Activated T-cell treated with anti-CD3 and anti-CD28 coated beads, Interleukin-2, amount 50 U/mL, for 48 hours (primary cell): ENCODE measurements at places on chromosomes 2 and 18.
A peak's percentile ranks its signal among the peaks of the same experiment; 100 is the strongest.

GRCh38 chr2:216312441-216312840 is 59.8 kb downstream of the MARCHF4 start:
- no peak for DNase-seq

GRCh38 chr2:71736091-71736861 is 282.9 kb downstream of the DYSF start:
- no peak for DNase-seq

DNA sequence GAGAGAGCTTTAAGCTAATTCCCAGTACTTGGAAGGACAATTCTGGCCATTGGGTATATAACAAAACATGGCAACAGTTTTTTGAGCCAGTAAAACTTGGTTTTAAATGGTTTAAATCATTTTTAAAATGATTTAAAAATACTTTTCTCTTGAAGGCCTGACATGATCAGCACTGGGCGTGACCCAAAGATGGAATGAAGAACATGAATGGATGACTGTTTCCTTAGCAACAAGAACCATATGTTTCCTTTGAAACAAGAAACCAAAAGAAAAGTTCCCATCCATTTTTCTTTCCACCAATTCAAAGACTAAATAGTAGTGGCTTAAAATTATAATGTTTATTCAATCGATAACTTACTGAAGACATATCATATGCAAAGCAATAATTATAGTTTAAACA is 348.3 kb upstream of the FIGN start:
- no peak for DNase-seq

DNA sequence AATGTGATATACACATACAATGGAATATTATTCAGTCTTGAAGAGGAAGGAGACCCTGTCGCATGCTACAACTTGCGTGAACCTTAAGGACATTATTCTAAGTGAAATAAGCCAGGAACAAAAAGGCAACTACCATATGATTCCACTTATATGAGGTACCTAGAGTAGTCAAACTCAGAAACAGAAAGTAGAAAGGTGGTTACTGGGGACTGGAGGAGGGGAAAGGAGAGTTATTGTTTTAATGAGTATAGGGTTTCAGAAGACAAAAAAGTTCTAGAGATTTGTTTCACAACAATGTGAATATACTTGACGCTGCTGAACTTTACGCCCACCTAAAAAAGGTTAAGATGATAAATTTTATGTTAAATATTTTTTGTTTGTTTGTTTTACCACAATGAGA is 47.0 kb downstream of the CXCR4 start:
- DNase-seq, result no peak

DNA sequence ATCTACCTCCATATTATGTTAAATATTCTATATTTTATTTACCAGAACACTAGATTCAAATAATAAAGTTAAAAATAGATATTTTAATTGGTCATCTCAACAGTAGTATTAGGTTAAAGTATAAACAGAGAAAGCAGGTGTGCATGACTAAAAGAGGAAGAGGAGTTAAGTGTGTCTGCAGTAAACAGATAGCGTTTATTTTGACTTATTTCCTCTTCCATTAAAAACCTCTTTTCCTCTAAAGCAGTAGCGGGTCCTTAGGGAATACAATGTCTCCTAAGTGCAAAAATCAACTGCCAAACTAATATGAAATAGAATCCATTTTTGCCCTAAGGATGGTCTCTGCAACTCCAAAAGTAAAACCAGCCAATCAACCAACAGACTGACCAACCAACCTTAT is 27.7 kb downstream of the EIF2AK3 start:
- DNase-seq, result no peak

GRCh38 chr2:74110537-74110936 is 37.2 kb downstream of the BOLA3 start:
- DNase-seq, result no peak

DNA sequence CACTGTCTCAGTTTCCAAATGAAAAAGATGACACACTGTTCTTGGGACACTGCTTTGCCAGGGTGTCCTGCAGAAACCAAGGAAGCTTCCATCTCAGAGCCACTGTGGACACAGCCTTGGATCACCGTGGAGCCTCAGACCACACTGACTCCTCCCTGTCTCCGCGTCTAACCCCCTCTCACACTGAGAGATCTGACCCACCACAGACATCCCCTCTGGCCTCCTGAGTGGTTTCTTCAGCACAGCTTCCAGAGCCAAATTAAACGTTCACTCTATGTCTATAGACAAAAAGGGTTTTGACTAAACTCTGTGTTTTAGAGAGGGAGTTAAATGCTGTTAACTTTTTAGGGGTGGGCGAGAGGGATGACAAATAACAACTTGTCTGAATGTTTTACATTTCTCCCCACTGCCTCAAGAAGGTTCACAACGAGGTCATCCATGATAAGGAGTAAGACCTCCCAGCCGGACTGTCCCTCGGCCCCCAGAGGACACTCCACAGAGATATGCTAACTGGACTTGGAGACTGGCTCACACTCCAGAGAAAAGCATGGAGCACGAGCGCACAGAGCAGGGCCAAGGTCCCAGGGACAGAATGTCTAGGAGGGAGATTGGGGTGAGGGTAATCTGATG is 113.4 kb upstream of the PKDCC start:
- no peak for DNase-seq

DNA sequence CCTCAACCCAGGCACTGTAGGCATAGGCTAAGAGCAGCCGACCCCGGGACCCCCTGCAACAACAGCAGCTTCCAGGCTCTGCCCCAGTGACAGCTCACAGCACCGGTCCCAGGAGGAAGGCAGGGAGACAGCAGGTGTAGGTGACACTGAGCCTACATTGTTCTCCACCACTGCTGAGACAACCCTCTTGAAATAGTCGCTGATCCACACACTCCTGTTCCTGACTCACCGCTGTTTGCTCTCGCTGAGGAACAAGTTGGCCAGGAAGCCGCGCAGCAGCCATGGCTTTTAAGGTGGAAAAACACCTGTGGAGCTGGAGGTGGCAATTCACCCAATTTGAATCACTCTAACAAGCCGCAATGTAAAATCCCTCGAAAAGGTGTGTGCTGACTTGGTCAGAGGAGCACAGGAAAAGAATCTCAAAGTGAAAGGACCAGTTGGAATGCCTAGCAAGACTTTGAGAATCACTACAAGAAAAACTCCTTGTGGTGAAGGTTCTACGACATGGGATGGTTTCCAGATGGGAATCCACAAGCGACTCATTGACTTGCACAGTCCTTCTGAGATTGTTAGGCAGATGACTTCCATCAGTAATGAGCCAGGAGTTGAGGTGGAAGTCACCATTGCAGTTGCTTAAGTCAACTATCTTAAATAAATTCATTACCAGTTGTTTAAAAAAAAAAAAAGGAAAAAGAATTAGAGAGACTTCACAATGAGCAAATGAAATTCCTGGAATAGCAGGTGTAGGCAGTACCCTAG is 167.5 kb downstream of the ARL4C start:
- DNase-seq, result no peak

DNA sequence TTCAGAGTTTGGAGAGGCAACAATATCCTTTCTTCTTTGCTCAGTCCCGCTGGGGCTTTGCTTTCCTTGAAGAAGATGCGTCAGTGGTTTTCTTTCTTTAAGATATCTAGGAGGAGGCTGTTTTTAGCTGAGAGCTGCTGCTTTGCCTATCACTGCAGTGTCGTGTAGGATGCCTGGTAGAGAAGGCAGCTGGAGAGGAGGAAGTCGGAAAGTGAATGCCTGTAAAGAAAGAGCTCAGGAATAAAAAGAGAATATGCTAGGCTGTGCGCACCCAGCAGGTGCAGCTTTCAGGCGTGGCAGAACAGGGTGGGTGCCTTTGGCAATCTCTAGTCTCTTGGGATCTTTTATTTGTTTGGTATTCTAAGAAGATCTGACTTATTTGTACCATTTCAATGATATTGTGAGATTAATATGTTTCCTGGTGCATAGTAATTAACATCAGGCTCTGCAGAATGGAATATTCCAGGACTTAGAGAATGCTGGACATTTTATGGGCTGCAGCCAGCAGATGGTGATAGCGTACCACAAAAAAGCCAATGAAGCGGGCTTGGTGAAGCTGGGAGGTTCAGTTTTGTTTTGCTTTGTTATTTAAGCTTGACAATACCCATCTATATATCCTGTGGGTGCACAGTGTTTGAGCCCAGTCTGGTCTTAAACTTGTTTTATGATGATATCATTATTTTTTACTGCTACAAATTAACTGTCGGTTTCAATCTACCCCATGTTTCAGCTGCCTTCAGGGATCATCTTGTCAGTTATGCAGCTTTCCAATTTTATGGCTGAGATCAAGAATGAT is 34.9 kb downstream of the CAVIN2 start:
- DNase-seq, result peak; percentile 53

DNA sequence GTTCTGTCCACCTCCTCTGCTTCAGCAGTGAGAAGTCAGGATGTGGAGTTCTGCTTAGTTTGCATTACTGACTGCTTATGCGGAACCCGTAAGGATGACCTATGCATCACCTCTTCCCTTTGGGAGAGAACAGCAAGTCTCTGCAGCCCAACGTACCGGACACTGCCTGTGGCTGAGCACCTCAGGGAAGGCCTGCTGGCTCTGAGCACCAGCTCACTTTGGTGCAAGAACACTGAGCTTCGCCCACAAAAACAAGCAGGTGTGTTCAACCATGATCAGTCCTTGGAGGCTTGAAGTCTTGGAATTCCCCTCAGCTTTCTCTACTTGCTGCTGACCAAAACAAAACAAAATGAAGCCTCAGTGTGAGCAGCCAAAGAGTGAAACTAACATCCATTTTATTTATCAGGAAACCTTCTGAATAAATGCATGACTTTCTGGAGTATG is 52.7 kb upstream of the NCK2 start:
- no peak for DNase-seq

- DNase-seq, result no peak
Measured at GRCh38 chr18:39186008-39186407, 1620.4 kb upstream of the CELF4 start.

- DNase-seq, result no peak
Measured at GRCh38 chr18:35508746-35509338, 11.1 kb upstream of the INO80C start.

DNA sequence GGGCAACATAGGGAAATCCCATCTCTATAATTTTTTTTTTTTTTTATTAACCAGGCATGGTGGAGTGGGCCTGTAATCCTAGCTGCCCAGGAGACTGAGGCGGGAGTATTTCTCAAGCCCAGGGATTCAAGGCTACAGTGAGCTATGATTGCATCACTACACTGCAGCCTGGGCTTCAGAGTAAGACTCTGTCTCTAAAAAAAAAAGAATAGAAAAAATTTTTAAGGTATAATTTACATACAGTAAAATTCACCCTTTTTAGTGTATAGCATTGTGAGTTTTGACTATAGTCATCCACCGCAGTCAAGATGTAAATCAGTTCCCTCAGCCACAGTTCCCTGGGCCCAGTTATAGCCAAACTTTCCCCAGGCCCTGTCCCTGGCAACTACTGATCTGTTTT is 57.1 kb upstream of the MSH6 start:
- no peak for DNase-seq

- DNase-seq, result no peak
Measured at GRCh38 chr18:74068296-74068695, 79.3 kb downstream of the FBXO15 start.

DNA sequence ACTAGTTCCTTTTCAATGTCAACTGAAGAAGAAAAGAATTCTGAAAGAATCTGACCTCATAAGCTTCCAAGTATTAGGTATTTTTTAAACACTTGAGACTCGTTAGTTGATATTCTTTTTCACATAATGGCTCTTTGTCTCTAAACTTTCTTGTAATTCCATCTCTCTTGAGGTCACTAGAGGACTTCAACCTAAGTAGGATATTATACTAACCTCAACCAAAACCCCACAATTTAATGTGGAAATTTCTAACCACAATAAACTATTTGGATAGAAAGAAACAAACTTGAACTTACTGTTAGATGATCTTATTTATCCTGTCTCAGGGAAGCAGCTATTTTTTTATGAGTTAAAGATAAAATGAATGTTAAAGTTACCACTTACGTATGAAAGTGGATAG is 206.9 kb upstream of the FSIP2 start:
- DNase-seq, result no peak

- DNase-seq, result no peak
Measured at GRCh38 chr2:136112317-136113208, 5.4 kb downstream of the CXCR4 start.

DNA sequence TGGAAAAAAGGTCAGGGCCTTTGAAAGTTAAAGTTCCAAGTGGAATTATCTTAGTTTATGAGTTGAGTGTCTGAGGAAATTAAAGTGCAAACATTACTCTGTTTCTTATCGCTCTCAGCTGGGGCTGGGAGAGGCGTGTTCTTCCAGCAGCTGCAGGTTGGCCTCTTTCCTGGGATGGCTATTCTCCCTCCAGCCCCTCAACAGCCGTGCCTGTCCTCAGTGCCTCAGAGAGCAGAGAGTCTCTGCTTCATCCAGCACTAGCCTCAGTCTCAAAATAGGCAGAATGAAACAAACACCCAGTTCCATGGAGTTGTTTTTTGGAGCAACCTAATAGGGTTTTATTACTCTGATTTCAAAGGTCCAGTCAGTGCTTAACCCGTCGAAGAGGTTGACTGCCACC is 298.1 kb downstream of the GALR1 start:
- DNase-seq, result no peak

GRCh38 chr2:205500065-205500464 is 182.2 kb upstream of the NRP2 start:
- DNase-seq, result no peak

DNA sequence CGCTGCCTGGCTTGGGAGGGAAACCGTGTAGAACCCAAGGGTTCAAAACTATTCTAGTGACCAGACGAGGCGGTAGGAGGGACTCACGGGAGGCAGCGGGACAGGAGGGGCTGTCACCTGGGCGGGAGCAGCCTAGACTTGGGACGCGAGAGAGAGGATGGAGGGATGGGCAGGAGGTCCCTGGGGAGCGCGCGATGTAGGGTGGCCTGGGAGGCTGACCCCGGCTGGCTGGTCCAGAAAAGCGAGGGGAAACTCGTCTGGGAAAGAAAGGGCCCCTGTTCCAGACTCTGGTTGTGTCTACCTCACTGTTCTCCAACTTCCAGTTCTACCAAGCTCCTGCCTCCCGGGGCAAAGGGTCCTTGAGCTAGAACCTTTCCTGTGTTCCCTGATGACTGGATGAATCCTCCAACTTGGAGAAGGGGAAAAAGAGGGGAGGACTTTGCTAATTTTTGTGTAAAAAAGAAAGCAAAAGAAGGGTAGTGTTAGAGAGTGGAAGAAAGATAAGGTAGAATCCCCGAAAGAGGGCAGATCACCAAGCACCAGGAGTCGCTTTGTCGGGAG is 1.4 kb downstream of the DOK6 start:
- no peak for DNase-seq

GRCh38 chr18:8856212-8856611 is 150.9 kb downstream of the MTCL1 start:
- DNase-seq, result no peak

GRCh38 chr2:20758997-20759396 is 63.9 kb downstream of the LDAH start:
- DNase-seq, result no peak

GRCh38 chr2:58131191-58132011 is 84.8 kb downstream of the VRK2 start:
- no peak for DNase-seq
